ENCODE measurements at places on chromosomes 5 and 9.

- DNase-seq = no peak
Observed at GRCh38 chr9:81193362-81194339, 495.7 kb downstream of the TLE1 start.

DNA sequence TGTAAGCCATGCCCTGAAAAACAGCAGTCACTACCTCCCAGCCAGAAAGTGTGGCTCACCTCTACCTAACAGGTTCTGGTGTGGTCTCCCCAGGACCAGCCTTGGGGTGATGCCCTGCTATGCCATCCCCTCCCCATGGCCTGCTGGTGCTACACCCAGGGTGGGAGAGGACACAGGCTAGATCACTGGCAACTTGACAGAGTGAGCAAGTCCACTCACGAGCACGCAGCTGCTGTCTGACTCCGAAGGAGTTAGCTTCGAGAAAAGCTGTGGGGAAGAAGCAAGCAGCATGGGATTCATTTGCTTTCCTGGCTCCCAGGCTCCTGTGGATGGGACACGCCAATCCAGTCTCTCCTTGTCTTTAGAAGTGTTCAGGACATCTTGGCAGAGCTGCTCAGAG, 102.2 kb downstream of the COL5A1 start:
- no peak for DNase-seq

- DNase-seq = no peak
Observed at GRCh38 chr9:76866689-76867088, 39.2 kb downstream of the PRUNE2 start.

DNA sequence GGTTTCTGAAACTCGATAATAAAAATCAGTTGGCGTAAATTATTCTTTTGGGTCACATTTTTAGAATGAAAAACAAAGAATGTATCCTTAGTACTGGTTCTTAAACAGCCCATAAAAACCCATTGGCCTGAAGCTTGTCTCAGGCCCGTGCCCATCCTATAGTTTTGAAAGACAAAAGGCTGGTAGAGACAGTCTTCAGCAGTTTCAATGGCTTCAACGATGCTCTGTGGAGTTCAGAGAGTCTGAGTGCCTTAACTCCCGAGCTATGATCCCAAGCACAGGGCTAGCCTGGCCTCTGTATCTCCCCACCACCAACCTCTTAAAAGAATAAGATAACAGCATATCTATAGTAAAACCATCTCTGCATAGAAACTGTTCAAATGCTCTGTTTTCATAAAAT, 595.0 kb downstream of the CDH12 start:
- no peak for DNase-seq

GRCh38 chr5:53359916-53360517, 120.4 kb upstream of the FST start:
- no peak for DNase-seq

- DNase-seq = no peak
Observed at GRCh38 chr5:68196876-68197275, 18.7 kb upstream of the PIK3R1 start.

DNA sequence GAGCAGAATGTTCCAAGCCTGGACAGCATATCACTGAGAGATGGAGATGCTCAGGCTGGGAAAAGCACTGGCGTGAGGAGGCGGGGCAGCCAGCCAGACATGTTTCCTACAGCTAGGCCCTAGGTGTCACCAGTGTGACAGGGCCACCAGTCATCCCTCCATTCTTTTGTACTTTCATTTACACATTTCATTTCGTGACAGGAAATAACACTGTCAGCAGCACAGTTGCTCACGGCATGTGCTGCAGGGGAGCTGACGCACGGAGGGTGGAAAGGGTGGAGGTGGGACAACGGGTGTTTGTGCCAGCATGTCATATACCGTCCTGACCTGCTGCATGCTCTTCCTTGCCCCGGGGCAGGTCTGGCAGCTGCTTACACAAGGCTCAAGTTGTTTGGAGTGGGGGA, 14.8 kb upstream of the CEMIP2 start:
- DNase-seq = peak; percentile 71

GRCh38 chr9:33041432-33042188, 16.5 kb downstream of the DNAJA1 start:
- DNase-seq = no peak

- DNase-seq = no peak
Observed at GRCh38 chr9:134841180-134841904, 39.3 kb upstream of the FCN2 start.

DNA sequence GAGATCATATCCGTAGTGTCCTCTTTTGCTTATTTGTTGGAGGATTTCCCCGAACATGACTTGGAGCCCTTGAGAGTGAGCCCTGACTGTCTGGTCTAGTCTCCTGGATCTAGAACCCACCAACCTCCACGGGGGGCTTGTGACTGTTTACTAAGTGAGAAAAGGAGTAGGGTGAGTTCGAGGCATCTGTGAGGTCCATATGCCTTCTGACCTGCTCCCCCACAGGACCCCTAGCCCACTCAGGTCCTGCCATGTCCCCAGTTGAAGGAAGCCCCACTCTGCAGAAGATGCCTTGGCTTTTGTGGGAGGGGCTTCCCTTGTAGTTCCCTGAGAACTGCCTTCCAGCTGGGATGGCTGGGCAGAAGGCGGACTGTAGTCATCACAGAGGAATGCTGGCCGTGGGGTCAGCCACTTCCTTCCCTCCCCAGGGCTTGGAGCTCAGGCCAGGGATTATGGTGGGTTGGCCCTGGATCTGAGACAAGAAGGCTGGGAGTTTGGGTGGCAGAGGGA, 7.0 kb upstream of the IRF1 start:
- DNase-seq = no peak

GRCh38 chr5:120913396-120913795, 449.3 kb downstream of the PRR16 start:
- DNase-seq = no peak
